Left renal cortex interstitium (tissue), 4 donors: ENCODE measurements at places on chromosomes 2 and 18. TPM values are rescaled to one million over a fixed set of nuclear protein-coding genes. Genes with fewer than 3 reads are reported as not detected.

IMPA2 gene
- 91.3 TPM for polyA plus RNA-seq

STK16 gene
- 42.1 TPM for polyA plus RNA-seq

- DNase-seq: no peak
Observed at GRCh38 chr2:219296142-219296541, 13.1 kb downstream of the PTPRN start.

- DNase-seq: no peak
Observed at GRCh38 chr2:120914839-120915521, 179.3 kb downstream of the GLI2 start.

GRCh38 chr18:79517341-79517740, 121.6 kb downstream of the NFATC1 start:
- no peak for DNase-seq

DNA sequence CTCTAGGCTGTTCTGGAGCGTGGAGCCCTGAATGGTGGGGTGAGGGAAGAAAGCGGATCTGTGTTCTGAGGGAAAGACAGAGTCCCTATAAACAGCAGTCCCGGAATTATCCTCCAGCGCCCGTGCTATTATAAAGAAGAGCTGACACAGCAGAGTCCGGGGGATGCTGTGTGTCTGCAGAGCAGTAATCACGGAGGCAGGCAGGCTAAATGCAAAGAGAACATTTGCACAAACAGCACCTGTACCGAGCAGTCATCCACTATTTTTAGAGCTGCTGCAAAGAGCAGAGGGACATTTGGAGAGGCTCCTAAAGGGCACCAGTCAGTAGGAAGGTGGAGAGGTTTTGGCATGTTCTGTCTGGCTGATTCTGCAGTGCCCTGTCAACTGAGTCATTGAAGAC, 293.8 kb upstream of the SLC14A2 start:
- no peak for DNase-seq

DNA sequence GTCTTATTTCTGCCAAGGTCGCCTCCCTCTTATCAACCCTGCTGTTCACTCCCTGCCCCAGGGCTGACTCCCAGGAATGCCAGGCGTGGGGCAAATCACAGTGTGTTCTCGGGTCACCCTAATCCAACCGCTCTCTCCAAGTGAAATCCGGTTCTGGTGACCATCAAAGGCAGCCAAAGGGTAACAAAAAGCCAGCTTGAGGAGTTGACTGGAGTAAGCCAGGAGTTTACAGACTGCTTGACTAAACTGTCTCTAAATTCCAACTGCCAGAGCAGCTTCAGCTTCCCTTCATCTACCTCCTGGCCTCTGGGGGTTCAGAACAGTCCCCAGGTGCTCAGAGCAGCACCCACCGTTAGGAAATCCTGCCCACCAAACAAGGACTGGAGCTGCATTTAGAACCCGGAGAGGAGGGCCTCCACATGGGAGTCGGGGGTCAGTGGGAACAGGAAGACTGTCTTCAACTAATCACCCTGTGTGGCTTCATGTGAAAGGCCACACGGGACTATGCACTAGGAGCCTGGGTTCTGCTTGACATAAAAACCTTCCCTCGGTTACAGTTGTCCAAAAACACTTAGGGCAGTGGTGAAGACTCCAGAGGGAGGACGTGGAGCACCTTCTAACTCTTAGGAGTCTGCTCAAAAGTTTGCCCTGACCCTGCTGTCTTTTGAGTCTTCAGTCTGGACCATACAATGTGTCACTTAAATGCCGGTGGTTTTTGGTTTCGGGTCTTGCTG, 24.2 kb upstream of the MCFD2 start:
- DNase-seq: no peak

- DNase-seq: no peak
Observed at GRCh38 chr18:53131001-53131400, 791.0 kb downstream of the DCC start.

- no peak for DNase-seq
Observed at GRCh38 chr2:72837171-72837570, 11.3 kb upstream of the EXOC6B start.
